Esophagus muscularis mucosa (tissue), 4 donors: ENCODE measurements at places on chromosomes 12 and 14. TPM values are rescaled to one million over a fixed set of nuclear protein-coding genes. Genes with fewer than 3 reads are reported as not detected.

Gene MGAT4C
- total RNA-seq: 0.34 TPM

Gene ADAM21
- 0.26 TPM for total RNA-seq

Gene GEMIN2
- 13.7 TPM for total RNA-seq

Gene OVCH1
- 0.17 TPM for total RNA-seq

- DNase-seq: no peak
Measured at GRCh38 chr12:116719731-116720528, 17.9 kb downstream of the SPRING1 start.

GRCh38 chr14:104299993-104300761 lies 161.8 kb downstream of the KIF26A start:
- no peak for DNase-seq

DNA sequence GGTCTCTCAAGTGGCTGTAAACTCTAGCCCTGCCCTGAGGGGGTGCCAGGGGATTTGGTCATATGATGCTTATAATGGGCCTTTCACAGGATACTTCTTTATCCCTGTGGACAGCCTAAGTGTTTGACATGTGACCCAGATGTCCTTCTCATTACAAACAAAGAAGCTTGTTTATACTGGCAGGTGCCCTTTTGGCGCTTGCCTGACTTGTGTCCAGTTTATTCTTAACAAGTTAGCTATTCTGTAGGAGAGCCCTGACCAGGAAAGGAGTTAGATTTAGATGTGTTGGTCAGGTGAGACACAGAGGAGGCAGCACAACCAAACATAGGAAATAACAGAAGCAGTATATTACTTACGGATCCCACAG lies 51.9 kb downstream of the CCDC91 start:
- DNase-seq: no peak

DNA sequence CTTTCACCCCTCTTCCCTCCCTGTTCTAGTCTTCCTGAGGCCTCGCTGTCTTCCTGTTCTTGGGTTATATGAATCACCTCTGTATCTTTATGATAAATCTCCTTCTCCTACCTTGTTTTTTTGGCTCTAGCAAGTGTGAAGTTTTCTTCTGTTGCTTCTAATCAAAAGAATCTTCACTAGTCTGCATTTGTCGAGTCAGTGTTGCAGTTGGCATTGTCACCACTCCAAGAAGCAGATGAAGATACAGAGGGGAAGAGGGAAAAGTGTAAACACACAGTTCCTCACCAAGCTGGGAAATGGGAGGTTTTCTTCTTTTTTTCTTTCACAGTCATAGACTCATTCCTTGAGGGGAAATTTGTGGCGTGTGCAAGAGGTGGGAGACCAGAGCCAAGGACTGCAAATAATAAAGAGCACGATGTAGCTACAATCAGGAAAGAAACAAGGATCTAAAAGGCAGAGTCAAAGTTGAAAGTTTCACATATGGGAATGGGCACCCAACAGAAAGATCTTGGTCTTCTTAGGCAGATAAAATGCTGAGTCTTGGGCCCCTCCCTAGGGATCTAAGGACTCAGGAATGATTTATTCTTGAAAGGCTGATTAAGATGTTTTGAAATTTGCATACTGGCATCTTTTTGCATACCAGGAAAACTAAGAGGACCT lies 22.2 kb upstream of the PRICKLE1 start:
- DNase-seq: peak; percentile 19

DNA sequence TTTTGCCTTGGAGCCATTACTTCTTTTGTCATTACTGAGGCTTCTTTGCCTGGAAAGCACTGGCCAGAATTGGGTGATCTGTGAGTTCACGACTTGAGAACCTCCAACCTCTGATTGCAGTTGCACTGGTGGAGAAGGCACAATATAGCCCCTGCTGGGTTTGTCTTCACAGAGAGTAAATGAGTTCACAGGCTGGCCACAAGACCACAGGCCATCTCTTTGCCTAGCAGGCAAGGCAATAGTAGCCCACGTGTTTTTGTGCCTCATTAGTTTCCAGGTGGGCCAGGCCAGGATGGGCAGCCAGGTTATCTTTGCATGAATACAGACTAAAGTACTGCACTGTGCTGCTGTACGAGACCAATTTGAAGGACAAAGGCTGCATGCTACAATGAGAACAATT lies 468.8 kb downstream of the NRXN3 start:
- DNase-seq: no peak

GRCh38 chr14:49703965-49704364 lies 11.0 kb downstream of the KLHDC1 start:
- DNase-seq: no peak

DNA sequence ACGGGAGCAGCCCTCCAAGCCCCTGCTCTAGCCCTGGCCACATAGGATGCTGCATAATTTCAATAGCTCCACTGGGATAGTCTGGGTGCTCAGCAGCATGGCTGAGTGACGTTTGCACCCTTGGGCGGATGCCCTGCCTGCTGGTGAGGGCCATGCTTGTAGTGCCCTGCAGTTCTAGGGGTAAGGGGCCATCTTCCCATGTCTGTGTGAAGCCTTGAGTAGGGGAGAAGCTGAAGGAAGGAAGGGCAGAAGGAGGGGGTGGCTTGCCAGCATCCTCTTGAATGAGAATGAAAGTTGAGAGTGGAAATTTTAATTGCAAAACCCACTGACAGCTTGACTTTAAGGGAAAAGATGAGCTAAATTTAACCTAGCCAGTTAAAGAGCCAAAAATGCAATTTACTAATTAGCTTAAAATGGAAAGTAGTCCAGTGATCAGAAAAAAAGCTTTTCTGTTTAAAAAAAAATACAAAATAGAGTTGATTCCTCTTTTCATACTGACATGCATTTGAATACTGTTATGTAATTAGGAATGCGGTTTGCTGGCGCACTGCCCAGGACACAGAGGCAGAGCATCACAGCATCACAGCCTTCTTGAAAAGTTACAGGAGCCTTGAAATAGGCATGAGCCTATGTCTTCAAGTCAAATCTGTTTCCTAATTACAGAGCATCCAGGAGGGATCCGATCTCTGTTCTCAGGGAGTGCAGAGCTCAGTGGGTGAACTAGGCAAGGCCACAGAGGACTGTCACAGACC lies 18.5 kb upstream of the EML1 start:
- DNase-seq: no peak

DNA sequence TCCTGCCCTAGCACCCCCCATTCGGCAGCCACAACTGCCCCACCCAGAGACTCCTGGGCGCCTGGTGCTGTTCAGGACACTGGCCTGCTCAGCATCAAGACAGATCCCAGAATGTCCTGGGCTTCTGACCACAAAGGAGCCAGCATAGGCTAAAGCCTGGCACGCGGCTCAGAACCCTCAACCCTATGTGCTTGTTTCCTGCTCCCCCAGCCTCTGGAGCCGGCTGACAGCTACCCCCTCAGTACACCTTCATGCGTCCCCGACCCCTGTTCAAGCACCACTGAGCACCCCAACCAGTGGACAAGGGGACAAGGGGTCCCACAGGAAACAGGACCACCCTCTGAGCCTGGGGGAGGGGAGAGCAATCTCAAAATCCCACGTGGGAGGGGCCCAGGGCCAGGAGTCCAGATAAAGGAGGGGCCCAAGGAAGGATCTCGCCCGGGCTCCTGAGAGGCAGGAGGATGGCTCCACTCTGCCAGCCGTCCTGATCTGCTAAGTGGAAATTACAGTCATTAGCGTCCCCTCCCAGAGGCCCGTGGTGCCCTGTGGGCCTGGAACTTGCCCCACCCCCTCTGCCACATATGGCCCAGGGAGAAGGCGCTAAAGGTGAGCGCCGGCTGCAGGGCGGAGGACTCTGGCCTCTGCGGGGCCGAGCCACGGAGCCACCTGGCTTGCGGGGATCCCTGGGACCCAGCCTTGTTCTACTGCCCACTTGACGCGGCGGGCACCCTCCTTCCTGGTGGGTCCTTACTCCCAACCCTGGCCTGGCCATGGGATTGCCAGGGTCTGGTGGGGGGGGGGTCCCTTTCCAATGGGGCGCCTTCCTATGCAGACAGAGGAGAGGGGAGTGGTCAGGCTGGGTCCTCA lies 27.2 kb upstream of the GPR132 start:
- no peak for DNase-seq

GRCh38 chr14:90301668-90302090 lies 30.1 kb downstream of the NRDE2 start:
- no peak for DNase-seq

GRCh38 chr14:78202163-78202562 lies 32.0 kb downstream of the NRXN3 start:
- no peak for DNase-seq

GRCh38 chr12:131171029-131171428 lies 217.3 kb downstream of the ADGRD1 start:
- no peak for DNase-seq

GRCh38 chr12:113900716-113901115 lies 65.4 kb downstream of the RBM19 start:
- DNase-seq: no peak

GRCh38 chr12:129069886-129070285 lies 216.6 kb downstream of the GLT1D1 start:
- DNase-seq: no peak

DNA sequence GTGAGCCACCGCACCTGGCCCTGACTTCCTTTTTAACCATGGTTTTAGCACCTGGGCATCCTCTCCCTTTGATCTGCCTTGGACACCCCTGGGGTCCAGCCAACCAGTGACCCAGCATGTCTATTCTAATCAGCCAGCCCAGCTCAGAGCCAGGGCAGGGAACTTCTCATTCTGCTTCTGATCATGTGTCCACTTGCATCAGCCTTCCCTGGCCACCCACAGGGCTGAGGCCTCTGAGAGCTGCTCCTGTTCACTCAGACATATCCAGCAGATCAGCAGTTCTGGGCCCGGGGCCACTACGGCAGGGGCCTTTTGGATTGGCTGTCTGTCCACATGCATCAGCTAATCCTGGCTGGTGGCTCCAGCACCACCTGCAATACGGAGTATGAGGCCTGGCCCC lies 117.9 kb upstream of the MAP1LC3B2 start:
- DNase-seq: no peak

- DNase-seq: no peak
Measured at GRCh38 chr12:7433276-7433822, 10.6 kb downstream of the CD163L1 start.
